ENCODE measurements at places on chromosomes 5 and 9.
A peak's percentile ranks its signal among the peaks of the same experiment; 100 is the strongest.

GRCh38 chr5:589173-589572 lies 23.0 kb upstream of the CEP72 start:
- DNase-seq: no peak

DNA sequence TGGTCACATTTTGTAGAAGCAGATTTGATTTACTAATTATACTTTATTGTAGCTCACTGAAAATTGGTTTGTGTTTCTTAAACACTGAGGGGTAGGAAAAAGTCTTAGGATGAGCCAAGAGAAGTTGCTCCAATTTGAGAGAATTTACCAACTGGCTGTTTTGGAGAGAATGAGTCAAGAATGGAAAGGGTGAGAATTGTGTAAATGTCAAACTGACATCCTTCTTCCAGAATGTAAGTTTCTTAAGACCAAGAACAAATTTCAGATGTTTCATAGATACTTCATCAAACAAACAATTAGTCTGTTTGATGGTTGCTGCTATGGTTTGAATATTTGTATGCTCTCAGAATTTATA lies 106.2 kb upstream of the TXNDC8 start:
- no peak for DNase-seq

GRCh38 chr5:17720071-17720470 lies 85.8 kb downstream of the TAF11L14 start:
- DNase-seq: no peak

GRCh38 chr5:143828710-143829109 lies 16.7 kb downstream of the HMHB1 start:
- no peak for DNase-seq

DNA sequence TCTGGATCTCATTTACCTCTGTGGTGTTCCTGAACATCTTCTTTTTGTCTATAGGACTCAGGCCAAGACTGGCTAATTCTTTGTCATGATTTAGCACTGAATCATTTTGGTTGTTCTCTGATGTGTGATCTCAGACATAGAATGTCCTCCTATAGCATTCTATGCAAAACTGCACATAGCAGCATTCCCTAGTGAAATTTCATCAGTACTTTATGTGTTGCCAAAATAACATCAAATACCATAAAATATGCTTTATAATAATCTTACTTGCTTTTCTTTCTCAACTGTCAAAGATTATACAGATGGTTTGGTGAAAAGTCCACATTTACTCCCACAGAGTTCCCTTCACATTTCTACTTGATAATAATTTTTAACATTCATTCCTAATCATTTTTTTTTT lies 115.7 kb upstream of the MPDZ start:
- DNase-seq: no peak

DNA sequence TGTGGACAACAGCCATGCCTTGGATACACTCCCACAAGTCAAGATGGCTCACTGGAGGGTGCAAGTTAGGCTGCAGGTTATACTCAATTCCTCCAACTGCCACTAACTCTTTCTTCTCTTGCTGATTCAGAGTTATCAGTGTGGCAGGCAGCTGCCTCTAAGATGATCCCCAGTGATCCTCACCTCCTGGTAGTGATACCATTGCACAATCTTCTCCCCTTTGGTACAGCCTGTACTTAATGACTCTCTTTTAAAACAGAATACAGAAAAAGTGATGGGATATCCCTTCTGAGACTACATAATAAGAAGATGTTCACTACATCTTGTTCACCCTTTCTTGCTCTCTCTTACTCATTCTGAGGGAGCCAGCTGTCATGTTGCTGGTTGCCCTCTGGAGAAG lies 323.1 kb downstream of the RAB3C start:
- DNase-seq: no peak

GRCh38 chr9:135069558-135070197 lies 17.8 kb upstream of the OLFM1 start:
- DNase-seq: no peak

GRCh38 chr5:157708866-157709265 lies 22.4 kb upstream of the THG1L start:
- DNase-seq: no peak

- no peak for DNase-seq
Observed at GRCh38 chr9:97905228-97905627, 17.1 kb downstream of the TRMO start.

- DNase-seq: no peak
Observed at GRCh38 chr9:125538092-125538473, 168.9 kb downstream of the MAPKAP1 start.

DNA sequence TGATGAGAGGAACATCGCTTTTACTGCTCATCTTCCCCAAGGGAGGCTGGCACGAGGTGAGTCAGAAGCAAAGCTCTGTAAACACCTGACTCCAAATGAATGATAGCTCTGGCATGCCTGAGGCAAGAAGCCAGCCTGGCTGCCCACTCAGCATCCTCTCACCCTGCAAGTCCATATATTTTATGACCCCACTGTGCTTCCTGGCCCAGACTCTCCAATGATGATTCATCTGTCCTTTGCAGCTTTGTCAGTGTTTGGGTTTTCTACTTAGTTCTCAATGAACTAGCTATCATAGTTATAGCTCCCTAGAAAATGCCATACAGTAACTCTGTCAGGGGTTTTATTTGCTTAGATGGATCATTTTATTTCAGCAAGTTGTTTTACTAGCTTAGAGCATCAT lies 52.1 kb upstream of the FSTL4 start:
- no peak for DNase-seq

- no peak for DNase-seq
Observed at GRCh38 chr5:41364346-41364745, 146.1 kb downstream of the PLCXD3 start.

DNA sequence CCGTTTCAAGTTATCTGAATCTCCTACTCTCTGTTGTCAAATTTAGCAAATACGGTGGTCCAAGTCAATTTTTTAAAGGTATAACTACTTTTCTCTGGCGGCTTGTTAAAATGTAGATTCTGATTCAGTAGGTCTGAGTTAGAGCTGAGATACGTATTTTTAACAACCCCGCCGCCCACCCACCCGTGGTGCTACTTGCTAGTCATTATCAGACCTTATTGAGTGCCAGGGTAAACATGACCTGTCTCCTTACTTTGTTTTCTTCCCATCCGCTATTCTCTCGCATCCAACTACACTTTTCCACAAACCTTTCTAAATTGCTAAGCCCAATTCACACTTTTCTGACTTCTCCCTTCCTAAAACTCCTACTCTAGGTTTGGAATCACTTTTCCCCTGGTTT lies 694 bp upstream of the PLAA start:
- no peak for DNase-seq

DNA sequence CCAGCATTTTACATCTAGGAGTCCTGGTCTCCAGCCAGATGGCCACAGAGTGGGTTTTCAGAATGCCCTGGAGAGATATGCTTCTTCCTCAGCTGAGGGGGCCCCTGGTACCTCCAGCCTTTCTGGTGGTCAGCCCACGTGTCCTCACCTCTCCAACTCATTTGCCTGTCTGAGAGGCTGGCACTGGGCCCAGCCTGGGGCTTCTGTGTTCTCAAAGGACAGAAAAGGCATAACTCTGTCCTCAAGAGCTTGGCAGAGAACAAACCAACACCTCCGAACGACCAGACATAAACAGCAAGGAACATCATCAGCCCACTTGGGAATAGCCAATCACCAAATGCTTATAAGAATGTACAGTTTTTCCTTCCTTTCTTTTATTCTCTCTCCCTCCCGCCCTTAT lies 17.1 kb downstream of the ENG start:
- DNase-seq: no peak

DNA sequence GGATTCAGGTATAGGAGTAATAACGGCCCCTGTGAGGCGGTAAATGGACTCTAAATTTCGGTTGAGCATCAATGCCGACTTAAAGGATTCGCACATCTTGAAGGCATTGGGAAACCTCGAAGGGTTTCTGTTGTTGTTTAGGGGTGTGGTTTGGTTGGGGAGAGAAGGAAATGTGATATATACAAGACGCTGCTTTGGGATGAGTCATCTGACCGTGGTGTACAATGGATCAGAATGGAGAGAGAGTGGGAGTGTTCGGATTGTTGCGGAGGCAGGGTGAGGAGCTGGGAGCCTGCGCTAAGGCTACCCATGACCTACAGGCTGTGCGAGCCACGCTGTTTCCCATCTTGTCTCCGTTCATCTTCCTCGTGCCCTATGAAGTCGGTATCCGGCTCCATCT lies 60.4 kb upstream of the ERCC6L2 start:
- DNase-seq: no peak

GRCh38 chr9:5230554-5230953 lies 665 bp upstream of the INSL4 start:
- DNase-seq: no peak

DNA sequence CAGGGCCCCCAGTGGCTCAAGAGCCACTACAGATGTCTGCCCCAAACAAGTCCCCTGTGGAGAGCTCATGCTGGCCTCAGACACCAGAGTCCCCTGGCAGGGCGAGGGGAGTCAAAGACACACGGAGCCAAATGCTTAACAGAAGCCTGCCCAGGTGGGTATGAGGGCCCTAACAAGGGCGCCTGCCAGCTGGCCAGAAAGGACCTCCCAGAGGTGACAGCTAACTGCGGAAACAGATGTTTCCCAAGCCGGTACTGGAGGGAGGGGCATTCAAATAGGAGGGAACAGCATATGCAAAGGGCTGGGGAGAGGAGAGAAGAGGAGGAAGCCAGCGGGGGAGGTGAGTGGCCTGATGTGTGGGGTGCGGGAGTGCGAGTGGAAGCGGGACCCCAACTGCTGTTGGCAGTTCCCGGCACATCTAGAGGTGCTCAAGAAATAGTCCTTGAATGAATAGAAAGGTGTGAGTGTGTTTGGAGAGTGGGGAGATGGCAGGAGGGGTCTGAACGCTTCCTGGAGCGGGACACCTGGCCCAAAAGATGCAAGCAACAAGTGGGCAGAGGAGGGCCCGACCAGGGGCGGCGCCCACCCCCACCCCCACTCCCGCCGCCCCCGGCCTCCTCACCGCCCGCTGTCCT lies 824 bp downstream of the MXD3 start:
- DNase-seq: no peak

GRCh38 chr9:131485728-131486422 lies 16.8 kb upstream of the POMT1 start:
- DNase-seq: no peak

DNA sequence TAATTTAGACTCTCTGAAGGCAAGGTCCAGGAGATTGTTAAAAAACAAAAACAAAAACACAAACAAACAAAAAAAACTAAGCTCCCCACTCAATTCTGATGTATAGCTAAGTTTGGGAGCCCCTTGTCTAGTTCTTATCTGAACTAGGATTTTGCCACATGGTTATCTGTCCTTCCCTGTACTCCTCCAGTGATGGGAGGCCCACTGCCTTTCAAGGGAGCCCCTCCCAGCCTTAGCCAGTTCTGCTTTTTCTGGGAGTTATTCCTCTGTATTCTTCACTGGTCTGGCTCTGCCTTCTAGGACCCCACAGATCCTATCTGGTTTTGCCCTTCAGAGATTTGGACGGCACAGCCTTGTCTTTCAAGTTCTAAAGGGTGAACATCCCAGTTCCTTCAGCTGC lies 2.1 kb upstream of the ALDH1B1 start:
- DNase-seq: no peak

DNA sequence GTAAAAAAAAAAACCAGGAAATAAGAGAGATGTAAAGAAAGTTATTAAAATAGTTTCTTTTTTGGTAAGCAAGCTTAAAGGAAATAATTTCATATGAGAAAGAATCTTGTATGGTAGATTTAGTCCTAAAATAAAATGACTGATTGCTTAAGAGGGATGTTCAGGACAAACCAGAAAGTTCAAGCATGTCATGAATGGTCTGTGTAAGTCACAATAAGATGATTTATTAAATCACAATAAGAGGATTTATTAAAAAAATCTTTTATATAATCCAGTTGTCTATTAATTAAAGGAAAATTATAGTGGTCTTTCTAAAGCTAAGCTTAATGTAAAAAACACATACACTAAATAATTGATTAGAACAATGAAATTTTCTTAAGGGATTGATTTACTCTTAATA lies 91.8 kb upstream of the OR13F1 start:
- no peak for DNase-seq

DNA sequence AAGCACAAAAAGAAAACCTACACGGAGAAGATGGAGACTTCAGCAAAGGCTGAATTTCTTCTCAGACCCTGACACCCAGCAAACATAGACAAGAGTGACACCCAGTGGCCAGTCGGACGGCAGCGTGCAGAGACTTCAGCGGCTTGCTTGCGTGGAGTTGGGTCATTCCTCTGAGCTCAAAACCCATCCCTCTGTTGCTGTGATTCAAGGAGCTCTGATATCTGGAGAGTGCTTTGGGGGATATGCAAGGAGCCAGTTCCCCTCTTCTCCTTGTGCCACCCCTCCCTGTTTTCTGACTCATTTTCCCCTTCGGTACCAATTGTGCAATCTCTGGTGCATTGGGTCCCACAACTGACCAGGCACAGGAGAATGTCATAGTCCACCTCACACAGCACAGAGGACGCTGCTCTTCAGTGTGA lies 27.5 kb downstream of the SH3TC2 start:
- peak; percentile 76 for DNase-seq

GRCh38 chr9:4137681-4138099 lies 162.2 kb downstream of the GLIS3 start:
- DNase-seq: no peak
